ENCODE measurements at places on chromosomes 3 and 15.

- no peak for DNase-seq
Observed at GRCh38 chr3:32202496-32202895, 36.0 kb upstream of the CMTM8 start.

- peak; percentile 97 for DNase-seq
Observed at GRCh38 chr15:101201411-101202174, 50.3 kb downstream of the CHSY1 start.

- DNase-seq = peak; percentile 5
Observed at GRCh38 chr3:53845103-53845880, 927 bp downstream of the CHDH start.

DNA sequence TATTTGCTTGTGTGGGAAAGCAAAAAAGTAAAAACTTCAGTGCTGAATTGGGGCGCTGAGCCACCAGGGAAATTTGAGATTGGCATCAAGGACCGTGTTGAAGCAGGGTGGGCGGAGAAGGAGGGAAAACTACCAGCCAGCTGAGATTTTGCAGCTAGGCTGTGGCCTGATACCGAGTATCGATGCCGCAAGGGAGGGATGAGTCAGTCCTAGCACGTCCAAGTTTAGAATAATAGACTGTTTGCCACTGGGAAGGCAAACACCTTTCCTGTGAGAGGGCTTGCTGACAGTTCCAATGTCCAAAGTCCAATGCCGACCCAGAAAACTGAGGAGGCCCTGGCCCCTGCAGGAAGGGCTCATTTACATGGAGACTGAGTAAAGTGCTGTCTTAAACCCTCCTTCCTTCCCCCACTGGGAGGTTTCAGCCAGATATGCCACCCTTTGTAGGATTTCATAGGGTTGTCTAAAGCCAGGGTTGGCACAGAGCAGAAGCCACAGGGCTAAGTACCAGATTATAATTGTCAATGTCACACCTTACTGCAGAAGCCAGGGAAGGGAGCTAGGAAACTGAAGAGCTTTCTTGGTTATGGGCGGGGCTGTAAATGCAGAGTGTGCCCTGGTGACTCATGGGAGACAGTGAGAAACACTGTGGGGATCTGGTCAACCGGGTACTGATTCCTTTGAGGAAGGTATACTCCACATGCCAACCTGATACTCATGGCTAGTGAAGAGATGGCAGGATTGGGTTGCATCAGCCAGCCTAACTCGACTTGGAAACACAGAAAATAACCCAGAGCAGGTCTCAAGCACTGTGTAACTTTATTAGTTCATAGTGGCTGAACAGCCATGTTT is 28.4 kb upstream of the PIK3CB start:
- peak; percentile 65 for DNase-seq

DNA sequence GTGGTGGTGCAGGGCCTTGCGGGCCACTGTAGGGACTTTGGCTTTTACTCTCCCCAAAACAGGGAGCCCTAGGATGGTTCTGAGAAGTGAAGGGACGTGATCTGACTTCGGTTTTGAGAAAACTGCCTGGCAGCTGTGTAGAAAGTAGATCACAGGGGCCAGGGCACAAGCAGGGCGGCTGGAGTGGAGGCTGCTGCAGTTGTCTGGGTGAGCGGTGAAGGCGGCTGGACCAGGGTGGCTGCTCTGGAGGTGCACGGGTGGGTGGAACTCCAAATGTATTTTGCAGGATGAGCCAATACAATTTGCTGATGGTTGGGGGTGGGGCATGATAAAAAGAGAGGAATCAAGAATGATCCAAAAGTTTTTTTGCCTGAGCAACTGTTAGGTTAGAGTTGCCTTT is 29.8 kb upstream of the TRH start:
- DNase-seq = no peak

DNA sequence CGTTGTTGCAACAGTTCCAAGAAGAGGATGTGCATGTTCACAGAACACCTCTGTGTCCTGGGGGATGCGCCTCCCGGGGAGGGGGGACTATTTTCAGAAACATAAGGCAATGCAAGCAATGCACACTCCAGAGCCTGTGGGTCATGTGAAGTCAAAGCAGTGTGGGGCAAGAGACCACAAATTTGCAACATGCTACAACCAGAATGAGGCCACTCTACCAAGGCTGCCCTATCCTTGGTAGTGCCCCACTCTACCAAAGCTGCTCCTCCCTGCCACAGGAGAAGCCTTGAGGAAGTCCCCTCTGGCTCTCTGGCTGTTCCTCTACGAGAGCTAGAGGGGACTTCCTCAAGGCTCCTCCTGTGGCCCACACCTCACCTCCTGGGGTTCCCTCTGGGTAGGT is 8.4 kb upstream of the NR2C2 start:
- DNase-seq = no peak

DNA sequence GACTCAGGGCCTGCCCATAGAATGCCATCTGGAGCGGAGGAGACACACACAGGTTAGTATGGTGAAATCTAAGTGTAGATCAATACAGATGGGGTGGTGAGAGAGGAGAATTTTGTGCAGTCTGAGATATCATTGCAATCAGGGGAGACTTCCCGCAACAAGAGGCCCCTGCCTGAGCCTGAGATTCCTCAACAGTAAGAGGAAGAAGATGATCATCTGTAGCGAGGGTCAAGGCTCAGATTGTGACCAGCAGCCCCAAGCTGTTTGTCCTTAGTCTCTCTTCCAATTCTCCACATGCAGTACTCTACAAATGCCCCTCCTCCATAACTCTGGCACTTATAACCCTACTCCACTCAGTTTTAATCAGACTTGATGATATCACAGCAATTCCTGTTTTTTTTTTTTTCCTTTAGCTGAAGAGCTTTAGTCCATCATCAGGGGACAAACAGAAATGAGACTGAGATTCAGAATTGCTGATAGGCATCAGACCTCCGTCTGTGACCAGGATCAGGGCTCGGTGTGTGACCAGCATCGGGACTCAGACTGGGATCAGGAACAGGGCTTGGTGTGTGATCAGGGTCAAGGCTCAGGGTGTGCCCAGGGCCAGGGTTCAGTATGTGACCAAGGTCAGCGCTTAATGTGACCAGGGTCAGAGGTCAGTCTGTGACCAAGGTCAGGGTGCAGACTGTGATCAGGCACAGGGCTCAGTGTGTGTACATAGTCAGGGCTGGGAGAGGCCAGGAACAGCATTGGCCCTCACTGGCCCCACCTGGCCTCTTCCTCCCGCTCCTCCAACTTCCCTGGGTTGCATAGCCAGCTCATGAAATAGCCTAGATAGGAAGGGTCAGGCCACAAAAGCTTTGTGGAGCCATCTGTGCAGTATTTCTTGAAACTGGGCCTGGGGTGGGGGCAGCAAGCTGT is 14.1 kb downstream of the LOXL1 start:
- DNase-seq = no peak

DNA sequence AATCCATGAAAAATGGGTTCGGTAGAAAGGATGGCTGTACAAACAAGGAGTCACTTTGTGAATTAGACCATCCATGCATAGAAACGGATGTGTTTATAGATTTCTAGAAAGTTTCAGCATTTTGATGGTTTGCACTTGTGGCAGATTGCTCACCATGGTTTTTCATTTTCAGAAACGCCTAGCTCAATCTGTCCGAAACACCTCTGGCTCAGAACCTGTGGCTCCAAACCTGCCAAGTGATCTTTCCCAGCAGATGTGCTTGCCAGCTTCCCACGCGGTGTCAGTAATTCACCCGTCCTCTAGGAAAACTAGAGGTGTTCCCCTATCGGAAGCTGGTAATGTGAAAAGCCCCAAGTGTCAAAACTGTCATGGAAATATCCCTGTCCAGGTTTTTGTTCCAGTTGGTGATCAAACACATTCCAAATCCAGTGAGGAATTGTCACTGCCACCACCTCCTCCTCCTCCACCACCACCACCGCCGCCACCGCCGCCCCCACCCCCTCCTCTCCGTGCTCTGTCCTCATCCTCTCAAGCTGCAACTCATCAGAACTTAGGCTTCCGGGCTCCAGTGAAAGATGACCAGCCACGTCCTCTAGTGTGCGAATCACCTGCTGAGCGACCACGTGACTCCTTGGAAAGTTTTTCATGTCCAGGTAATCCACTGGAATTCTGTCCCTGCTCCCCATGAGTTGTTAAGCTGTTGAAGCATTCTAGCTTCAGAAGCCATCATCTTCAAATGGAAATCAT is 21.2 kb downstream of the WHAMM start:
- no peak for DNase-seq

GRCh38 chr15:85100186-85100937 is 118.7 kb downstream of the PDE8A start:
- DNase-seq = no peak

DNA sequence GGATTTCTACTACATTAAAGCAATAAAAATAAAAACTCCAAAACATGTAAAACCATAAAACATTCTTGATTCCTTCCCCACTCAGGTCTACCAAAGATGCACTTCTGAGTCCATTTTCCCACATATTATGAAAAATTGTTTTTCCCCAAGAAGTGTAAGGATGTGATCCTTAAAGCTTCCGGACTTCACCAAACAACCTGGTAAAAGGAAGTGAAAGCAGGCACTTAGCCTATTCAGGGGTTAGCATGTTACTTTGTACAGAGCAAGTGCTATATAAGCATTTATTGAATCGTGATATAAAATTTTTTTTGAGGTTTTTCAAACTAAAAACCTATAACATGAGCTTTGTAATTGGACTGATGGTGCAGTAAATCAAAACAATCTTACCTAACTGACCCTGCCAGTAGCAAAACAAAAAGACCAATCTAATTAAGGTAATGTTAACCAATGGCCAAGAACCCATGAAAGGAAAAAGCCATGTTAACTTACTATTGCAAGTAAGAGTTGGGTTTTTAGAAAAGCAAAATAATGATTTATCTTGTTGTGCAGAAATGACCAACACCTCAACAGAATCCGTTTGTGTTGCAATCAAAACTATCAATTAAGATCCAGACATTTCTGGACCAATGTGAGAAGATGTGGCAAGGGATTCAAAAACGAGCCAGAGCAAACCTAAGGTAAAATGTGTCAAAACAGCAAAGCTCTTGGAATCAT is 1.8 kb downstream of the SETD2 start:
- no peak for DNase-seq

- no peak for DNase-seq
Observed at GRCh38 chr15:37078566-37078965, 21.8 kb downstream of the MEIS2 start.
